ENCODE measurements at places on chromosomes 5 and 9. TPM values are rescaled to one million over a fixed set of nuclear protein-coding genes. Genes with fewer than 3 reads are reported as not detected.

Gene IL6ST
- total RNA-seq, result 501 TPM

Gene HMGXB3
- 31.9 TPM for total RNA-seq

Gene HTR4
- total RNA-seq, result not detected

Gene STK32A
- total RNA-seq, result 0.25 TPM

All from dermis microvascular lymphatic vessel endothelial cell (primary cell).